Mucosa of descending colon (tissue), 3 donors: ENCODE measurements at places on chromosomes 12 and 14.
A peak's percentile ranks its signal among the peaks of the same experiment; 100 is the strongest.

DNA sequence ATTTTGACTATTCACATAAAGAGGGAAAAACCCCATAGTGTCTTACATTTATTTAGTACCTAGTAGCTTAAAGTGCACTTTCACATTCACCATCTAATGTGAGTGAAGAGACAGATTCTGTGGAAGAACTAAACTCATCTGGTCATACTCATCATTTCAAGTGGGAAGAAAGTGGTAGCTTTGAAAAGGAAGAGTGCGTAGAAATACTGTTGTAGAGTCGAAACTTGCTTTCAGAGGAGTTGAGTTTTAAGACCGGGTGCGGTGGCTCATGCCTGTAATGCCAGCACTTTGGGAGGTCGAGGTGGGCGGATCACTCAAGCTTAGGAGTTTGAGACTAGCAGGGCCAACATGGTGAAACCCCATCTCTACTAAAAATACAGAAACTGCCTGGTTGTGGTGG lies 222.2 kb downstream of the ERC1 start:
- no peak for DNase-seq

DNA sequence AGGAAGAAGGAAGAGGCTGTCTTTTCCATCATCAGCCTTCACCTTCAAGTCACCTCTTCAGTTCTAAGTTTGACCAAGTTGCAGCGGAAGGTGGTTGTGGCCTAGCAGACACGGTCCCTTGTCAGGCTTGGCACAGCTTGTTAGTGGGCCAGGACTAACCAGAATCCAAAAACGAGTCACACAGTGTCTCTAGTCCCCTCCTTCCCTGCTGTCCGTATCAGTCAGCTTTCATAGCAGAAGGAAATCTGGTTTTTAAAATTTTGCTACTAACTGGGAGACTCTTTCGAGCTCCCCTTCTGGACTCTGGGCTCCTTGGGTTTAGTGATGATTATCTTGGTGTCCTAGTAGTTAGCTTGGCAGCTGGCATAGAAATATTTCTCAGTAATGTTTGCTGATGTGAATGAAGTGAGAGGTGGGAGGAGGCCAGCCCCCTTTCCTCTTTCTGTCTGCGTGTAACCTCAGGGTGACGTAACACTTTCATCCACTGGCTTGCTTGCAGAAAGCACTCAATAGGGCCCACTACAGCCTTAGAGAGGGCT lies 3.8 kb downstream of the ETV6 start:
- DNase-seq: peak; percentile 28

GRCh38 chr12:92871116-92871515 lies 58.0 kb downstream of the EEA1 start:
- DNase-seq: no peak

- no peak for DNase-seq
Observed at GRCh38 chr14:96184737-96185136, 19.9 kb upstream of the BDKRB2 start.

DNA sequence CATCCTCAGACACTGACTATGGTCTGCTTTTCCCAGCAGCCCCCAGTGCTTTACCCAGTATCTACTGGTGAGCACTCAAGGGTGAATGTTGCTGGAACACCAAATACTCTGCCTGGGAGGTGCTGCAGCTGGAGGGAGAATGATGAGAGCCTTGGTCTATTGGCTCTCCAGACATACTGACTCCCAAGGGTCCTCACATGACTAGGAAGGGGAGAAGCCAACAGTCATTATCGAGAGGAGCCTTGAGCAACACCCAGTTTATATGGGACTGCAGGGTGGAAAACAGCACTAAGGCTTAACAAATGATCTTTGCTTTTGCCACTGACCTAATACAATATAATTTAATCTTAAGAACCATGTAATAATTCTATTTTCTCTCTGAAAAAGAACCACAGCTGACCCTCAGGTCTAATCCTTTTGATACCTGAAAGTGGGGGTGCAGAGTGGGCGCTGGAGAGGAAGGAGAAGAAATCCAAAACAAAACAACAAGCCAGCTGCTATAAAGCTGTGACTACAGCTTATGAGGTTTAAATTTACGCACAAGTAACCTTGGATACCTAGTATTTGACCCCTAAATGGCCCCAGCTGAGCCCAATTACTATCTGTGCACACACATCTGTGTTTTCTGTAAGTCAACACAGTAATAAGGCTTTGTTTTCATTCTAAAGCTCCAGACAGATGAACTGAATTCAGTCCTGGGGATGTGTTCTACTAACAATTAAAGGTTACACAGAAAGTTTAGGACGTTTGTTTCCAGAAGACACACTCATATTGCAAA lies 107.8 kb upstream of the GRIP1 start:
- DNase-seq: no peak

- no peak for DNase-seq
Observed at GRCh38 chr14:94366146-94366915, 22.1 kb downstream of the SERPINA1 start.

DNA sequence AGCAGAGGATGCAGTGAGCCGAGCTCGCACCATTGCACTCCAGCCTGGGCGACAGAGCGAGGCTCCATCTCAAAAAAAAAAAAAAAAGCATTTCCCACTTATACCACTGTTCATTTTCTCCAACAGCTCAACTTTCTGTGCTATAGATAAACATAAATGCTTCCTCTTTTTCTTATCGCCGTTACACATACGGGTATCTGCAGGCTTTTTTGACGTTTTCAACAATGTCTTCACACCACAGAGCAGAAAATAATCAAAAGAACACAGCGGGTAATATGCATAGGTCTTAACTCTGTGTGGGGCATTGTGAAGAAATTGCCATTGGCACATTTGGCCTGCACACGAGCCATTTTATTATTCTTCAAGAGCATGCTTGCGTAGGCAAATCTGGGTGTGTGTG lies 86.4 kb downstream of the CAPZA3 start:
- no peak for DNase-seq

- no peak for DNase-seq
Observed at GRCh38 chr12:57810450-57810849, 8.1 kb downstream of the AVIL start.

DNA sequence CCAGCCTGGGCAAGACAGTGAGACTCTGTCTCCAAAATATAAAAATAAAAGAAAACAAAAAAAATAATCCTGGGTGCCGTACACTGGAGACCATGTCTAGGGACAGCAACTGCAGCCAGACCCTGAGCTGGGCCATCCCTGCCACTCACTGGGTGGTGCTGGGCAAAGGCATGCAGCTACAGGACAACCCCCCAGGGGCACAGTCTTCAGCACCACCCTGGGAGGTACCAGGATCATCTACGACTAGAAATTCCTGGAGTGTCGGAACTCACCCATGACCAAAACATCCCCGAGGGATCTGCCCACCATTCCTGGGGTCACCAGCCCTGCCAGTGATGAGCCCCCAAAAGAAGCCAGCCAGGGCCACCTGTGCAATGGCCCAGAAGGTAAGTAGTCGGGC lies 35.7 kb upstream of the SUPT16H start:
- DNase-seq: no peak

- DNase-seq: peak; percentile 19
Observed at GRCh38 chr14:92516966-92517506, 3.5 kb downstream of the RIN3 start.

GRCh38 chr12:1287446-1287975 lies 296.5 kb downstream of the ERC1 start:
- no peak for DNase-seq

- no peak for DNase-seq
Observed at GRCh38 chr14:61811882-61812346, 49.7 kb downstream of the SNAPC1 start.

DNA sequence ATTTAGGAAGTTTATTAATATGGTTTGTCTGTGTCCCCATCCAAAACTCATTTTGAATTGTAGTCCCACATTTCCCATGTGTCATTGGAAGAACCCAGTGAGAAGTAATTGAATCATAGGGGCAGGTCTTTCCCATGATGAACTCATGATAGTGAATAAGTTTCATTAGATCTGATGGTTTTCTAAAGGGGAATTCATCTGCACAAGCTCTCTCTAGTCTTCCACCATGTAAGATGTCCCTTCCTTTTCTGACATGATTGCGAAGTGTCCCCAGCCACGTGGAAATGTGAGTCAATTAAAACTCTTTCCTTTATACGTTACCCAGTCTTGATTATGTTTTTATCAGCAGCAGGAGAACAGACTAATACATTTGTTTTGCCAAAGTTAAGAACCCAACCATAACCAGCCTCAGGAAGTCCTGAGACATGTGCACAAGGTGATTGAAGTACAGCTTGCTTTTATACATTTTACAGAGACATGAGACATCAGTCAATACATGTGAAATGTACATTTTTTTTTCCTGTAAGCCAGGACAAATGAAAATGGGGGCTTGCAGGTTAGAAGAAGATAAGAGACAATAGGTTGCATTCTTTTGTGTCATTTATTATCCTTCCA lies 1136.7 kb downstream of the TMEM121 start:
- DNase-seq: no peak

- DNase-seq: no peak
Observed at GRCh38 chr14:68694516-68695235, 98.2 kb downstream of the ZFP36L1 start.

- peak; percentile 69 for DNase-seq
Observed at GRCh38 chr14:23544511-23545447, 6.8 kb downstream of the ZFHX2 start.
